ENCODE measurements at places on chromosomes 5 and 9.

DNA sequence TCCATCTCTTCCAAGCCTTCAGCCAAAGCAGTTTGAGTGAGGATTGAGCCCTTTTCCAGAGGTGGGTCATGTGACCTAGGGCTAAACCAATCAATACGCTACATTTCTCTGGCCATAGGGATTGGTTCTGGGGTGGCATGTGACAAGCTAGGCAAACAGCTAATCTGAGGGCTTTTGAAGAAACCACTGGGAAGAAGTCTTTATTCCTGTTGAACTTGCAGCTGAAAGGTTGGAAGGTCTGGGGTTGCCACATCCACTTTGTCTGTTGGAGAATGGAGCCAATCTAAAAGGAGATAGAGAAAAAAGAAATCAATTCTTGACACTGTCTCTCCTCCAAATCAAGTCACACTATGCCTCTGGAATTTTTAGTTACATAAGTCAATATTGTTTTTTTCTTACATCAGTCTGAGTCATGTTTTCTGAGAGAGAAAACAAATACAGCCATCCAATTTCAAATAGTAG is 637.8 kb upstream of the WWC1 start:
- no peak for DNase-seq

- no peak for DNase-seq
Observed at GRCh38 chr5:68007451-68007850, 208.1 kb upstream of the PIK3R1 start.

DNA sequence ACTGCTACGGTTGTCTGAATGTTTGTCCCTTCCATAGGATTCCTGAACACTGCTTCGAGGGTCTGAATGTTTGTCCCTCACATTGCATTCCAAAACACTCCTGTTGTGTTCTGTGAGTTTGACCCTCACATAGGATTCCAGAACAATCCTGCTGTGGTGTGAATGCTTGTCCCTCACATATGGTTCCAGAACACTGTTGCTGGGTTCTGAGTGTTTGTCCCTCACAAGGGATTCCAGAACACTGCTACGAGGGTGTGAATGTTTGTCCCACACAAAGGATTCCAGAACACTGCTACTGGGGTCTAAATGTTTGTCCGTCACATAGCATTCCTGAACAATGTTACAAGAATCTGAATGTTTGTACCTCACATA is 201.2 kb downstream of the FOXD4L6 start:
- DNase-seq: no peak

DNA sequence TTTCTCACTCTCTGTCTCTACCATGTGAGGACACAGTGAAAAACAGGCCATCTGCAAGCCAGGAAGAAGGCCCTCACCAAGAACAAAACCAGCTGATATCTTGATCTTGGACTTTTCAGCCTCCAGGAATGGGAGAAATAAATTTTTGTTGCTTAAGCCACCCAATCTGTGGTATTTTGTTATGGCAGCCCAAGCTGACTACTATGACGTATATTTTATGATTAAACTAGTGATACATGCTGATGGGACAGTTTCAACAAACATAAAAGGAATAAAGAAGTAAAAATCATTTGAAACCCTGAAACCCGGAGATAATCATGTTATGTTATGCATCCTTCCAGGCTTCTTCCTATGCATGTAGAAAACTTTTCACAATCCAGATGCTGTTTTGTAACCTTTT is 71.5 kb upstream of the ERBIN start:
- DNase-seq: no peak

DNA sequence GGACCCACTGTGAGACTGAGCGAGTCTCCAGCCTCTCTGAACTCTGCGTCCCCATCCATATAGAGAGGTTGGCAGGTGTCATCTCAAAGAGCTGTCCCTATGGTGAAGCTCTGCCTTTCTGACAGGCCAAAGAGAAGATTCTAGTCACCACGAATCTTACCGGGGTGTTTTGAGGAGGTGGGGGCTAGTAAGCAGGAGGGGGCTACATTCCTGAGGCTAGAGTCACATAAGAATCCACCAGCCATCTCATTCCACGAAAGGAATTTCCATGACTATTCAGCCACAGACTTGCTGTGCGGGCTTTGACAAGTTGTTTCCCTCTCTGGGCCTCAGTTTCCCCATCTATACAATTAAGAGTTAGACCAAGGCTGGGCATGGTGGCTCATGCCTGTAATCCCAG is 16.3 kb downstream of the PDGFRB start:
- no peak for DNase-seq

DNA sequence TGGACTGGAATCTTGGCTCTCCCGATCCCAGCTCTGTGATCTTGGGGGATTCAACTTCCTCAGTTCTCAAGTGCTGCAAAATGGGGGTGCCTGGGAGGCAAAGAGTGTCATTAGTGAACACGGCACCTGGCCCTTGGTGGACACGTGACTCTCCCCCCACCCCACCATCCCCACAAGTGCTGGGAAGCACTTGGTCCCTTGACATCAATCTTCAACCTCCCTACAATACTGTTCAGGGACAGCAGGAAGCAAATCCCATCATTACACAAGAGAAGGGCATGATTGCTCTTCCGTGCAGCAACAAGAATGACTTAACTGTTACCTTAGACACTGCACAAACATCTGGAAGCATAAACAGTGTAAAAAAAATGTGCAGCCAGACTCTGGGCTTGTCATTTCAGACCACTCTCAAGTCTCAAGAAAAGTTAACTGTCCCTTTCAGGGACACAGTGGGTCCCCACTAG is 61.4 kb downstream of the PSMB7 start:
- no peak for DNase-seq

DNA sequence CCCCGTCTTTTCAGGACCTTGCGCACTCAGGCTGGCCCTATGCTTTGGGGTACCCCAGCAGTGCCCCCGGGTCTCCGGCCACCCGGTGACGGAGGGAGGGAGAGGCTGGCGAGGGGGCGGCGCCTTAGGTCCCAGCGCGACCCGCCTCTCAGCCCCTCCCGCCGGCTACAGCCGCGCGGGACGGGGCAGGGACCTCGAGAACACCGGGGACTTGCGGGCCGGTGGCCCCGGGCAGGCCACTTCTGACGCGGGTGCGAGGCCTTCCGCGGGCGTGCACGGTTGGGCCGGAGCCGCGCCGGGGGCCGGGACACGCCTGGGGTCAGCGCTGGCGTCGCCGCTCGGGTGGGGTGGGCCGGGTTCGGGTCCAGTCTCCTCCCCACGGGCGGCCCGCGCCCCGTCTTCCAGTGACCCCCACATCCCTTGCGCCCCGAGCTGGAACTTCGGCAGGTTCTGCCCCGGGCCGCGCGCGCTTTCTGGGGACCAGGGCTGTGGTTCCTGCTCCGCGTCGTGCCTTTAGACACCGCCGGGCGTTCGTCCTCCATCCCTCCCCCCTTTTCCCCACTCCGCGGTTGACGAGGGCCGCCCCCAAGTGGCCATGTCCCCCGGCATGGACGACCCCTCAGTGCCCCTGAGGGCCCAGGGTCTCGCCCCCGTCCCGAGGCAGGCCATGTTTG is 3.8 kb upstream of the SQSTM1 start:
- no peak for DNase-seq

GRCh38 chr5:119386596-119387344 is 31.0 kb downstream of the TNFAIP8 start:
- no peak for DNase-seq

GRCh38 chr9:124590889-124591641 is 83.9 kb upstream of the NR5A1 start:
- no peak for DNase-seq

- no peak for DNase-seq
Observed at GRCh38 chr9:136220017-136220729, 15.2 kb upstream of the LHX3 start.

GRCh38 chr9:128654481-128654880 is 2.2 kb downstream of the DYNC2I2 start:
- DNase-seq: no peak

DNA sequence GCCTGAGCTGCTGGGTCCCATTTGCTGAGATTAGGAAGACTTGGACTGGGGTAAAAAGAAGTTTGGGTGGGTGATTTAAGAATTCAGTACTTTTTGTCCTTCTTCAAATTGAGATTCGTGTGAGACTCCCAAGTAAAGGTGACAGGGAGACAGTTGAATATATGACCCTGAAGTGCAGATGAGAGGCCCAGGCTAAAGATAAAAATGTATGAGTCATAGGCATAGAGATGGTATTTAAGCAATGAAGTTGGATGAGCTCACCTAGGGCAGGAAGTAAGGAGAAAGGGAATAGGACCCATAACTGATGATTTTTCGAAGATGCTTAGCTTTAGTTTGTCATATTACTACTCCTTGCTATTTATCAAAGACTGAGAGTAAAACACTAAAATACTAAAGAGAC is 255.9 kb upstream of the ADRA1B start:
- DNase-seq: no peak

All from effector memory CD8-positive, alpha-beta T cell (primary cell).